Fibroblast of skin of right quadriceps (primary cell): ENCODE measurements at places on chromosomes 1 and 21.

DNA sequence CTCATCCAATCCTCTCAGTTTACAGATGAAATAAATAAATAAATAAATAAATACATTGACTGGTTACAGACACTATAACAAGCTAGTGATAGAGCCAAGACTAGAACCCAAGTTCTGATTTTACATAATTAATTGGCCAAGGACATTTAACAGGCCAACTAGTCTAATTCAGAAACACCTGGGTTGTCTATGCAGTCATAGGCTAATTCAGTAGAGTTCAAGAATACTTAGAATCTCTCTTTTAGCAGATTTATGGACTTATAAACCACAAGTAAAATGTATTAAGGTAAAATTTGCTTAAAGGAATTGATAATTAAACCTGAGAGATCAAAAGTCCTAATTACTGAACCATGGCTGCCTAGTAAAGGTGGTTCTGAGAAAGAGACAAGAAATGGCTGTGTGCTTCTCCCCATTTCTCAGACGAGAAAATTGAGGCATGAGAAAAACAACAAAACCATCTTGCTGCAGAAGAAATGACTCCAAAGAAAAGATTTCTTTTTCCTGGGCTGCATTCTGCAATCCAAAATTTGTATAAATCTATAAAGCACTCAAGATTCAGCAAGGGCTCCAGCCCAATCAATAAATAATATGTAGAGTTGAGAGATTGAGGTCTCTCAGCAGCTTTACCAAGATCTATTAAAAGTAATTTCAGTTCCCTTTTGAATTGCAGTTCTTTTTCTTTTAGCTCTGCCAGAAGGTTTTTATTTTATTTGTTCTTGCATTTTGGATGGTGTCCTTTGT is 98.3 kb downstream of the DUSP10 start:
- no peak for DNase-seq

GRCh38 chr21:44933199-44933917 is 6.5 kb upstream of the SLX9 start:
- no peak for DNase-seq

DNA sequence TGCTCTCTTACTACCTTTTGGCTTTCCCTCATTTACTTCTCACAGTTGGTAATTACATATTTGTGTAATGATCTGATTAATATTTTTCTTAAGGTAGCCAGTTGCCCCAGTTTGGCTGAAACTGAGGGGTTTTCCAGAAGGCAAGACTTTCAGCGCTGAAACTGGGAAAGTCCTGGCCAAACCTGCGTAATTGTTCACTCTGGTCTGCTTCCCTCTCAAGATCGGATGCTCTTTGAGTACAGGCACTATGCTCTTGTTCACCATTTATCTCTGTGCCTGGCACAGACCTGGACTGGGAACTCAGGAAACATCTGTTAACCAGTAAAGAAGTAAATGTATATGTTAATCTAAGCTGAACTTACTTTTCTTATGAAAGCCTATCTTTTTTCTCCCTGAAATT is 209.6 kb upstream of the HOOK1 start:
- DNase-seq = no peak

- no peak for DNase-seq
Measured at GRCh38 chr1:79499541-79499940, 493.0 kb upstream of the ADGRL4 start.

- DNase-seq = peak; percentile 65
Measured at GRCh38 chr1:56617141-56617540, 28.0 kb upstream of the PRKAA2 start.

DNA sequence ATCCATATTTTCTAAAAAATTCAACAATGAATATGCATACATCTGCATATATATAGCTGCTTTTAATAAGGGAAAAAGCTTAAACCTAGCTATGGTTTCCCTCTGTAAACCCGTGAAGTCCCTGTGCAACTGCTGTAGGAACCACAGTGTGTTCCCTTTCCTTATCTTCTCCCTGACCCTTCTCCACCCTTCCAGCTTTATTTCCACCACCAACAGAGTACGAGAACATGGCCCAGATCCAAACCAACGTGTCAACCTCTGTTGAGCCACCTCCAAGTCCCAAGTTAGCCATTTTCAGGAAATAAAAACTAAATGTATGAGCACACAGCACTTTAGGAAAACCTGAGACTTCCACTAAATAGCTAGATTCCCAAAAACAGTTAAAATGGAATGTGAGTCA is 20.3 kb downstream of the SUSD4 start:
- no peak for DNase-seq

DNA sequence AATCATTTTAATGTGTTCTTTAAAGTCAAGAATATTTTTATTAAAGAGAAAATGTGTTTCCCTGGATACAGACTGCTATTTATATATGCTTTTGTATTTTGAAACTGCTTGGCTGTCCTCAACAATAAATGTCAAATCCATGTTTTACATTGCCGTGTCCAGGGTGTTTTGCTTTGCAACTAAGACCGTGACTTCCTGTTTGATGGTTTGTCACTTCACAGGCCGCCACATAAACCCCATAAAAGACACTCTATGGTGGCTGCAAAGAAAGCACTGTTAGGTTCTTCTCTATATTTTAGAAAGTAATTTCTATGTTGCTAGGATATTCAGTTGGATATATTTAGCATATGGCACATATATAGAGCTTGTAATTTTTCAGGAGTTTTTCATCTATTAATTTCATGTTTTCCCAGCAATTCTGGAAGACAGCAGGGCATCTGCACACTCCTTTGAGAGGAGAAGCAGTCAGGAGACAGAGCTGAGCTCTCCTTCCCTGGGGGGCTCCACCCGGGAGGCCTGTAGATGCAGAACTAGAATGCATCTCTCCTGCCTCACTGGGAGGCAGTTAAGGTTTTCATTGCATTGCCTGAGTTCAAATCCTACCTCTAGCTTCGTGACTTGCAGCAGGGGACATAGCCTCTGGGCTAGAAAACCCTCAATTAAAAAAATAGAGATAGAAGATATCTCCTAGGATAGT is 33.1 kb downstream of the PRDM2 start:
- DNase-seq = no peak

GRCh38 chr1:167837326-167837725 is 76.6 kb downstream of the ADCY10 start:
- no peak for DNase-seq

- no peak for DNase-seq
Measured at GRCh38 chr1:36725151-36725550, 242.4 kb upstream of the CSF3R start.

DNA sequence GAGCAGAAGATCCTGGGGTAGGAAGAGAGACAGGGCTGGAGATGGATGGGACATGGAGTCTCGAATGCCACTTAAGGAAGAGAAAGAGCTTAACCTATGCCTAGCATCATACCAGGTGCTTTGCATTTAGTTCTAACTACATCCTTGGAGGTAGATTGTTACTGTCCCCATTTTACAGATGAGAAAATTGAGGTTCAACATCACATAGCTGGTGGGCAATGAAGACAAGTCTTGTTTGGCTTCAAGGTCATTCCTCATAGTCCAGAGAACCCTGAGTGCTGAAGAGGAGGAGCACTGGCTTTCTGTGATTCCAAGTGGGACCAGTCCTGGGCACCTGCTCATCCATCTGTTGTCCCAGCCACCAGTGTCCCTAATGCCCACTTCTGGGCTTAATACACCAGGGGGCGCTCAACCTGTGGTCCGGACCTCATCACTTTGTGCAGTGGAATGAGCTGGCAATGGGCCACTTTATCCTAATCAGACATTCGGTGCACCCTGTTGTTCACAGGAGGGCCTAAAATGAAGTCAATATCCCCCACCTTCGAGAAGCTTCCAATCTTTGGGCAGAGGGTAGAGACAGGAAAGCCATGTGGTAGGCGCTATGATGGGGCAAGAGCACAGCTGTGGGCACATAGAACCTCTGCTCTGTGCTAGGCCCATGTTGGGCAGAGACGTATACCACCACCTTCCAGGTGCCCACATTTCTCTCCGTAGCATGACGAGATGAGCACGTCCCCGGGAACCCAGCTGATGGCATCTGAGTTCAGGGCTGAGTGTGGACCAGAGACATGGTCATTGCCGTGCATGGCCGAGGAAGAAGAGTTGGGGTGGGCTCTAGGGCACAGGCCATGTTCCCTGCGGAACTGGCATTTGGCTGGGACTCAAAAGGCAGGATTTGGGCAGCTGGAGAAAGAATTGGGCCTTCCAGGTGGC is 9.2 kb downstream of the RPS6KA1 start:
- peak; percentile 44 for DNase-seq

GRCh38 chr1:24254783-24255182 is 64.4 kb upstream of the GRHL3 start:
- no peak for DNase-seq

GRCh38 chr1:221032637-221033280 is 153.5 kb downstream of the HLX start:
- peak; percentile 58 for DNase-seq

DNA sequence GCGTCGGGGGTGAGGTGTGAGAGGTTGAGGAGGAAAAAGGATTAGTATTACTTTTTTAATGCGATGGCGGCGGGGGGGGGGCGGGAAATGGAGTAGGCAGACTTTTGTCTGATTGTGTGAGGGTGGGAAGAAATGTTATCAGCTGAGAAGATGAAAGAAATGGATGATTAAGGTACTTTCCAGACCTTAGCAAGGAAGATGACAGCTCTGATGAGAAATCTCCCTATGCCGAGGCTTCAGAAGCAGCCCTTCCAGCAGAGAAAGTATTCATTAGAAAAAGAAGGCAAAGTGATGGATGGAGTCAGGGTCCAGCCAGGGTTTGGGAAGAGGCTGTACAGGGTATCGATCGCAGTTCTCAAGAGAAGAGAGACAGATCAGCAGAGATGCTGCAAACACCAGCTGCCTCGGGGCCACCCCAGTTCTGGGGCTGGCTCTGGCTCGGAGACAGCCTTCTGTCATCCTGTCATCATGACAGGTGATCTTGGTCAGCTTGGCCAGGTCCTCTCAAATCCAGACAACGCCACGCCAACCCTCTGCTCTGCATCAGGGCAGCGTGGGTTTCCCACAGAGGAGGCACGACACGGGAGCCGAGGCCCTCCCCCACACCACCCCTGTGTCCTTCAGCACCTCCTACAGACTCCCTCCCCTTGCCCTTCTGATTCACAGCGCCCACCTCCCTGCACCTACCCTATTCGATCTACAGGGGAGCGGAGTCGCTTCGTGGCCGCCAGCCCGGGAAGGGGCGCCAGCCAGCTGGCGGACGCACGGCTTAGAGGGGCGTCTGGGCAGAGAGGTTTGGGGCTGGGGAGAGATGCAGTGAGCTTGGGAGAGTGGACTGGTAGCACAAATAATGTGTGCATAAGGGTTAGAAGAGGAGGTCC is 674 bp upstream of the ATXN7L2 start:
- no peak for DNase-seq

GRCh38 chr1:41322835-41323234 is 38.4 kb upstream of the FOXO6 start:
- no peak for DNase-seq

GRCh38 chr1:26531651-26532131 is 2.1 kb downstream of the RPS6KA1 start:
- no peak for DNase-seq

GRCh38 chr1:176885751-176886150 is 278.8 kb downstream of the ASTN1 start:
- DNase-seq = peak; percentile 77

DNA sequence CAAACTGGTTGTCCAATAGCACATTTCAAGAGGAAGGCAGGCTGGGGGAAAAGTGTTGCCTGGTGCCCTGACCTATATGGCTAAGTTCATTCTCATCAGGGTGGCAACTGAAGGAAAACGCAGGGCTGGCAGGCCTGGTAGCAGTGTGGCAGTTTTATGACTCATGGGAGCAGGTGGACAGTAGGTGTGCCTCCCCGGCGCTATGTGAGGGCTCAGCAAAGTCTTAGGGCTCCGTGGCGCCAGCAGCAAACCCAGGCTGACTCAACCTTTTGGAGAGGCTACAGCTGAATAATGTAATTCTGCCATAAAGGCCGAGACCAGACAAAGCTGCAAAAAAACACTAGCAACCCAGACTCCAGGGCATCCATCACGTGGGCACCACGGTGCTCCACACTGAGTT is 23.6 kb downstream of the GADD45A start:
- DNase-seq = no peak

DNA sequence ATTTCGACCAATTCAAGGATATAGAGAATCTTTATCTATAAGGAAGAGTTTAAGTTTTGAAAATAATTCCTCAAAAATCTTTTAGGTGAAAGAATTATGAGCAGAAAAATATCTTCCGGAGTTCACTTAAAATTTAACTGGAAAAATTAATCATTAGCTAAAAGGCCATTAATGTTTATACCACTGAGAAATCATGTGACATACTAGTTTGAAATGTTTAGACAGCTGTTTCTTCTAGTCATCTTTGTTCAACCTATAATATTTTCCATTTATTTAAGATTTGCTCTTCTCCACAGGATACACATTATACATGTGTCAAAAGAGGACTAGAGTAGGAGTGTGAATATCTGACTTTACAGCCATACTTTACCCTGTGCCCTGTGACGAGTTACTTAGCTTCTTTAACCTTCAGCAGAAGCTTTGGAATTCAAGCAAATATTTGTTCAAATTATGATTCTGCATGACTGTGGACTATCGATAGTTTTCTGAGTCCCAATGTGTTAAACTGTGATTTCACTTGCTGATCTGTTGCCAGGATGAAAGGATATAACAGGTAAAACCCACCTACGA is 374.8 kb downstream of the BRINP3 start:
- no peak for DNase-seq

DNA sequence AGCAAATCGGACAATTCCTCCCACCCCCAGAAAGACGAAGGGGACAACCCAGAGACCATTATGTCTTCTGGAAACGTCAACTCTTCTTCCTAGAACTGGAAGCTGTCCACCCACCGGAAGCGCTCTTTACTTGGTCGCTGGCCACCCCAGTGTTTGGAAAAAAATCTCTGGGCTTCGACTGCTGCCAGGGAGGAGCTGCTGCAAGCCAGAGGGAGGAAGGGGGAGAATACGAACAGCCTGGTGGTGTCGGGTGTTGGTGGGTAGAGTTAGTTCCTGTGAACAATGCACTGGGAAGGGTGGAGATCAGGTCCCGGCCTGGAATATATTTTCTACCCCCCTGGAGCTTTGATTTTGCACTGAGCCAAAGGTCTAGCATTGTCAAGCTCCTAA is 3.2 kb downstream of the S1PR1 start:
- no peak for DNase-seq

- DNase-seq = no peak
Measured at GRCh38 chr1:77824694-77825093, 45.2 kb downstream of the MIGA1 start.

DNA sequence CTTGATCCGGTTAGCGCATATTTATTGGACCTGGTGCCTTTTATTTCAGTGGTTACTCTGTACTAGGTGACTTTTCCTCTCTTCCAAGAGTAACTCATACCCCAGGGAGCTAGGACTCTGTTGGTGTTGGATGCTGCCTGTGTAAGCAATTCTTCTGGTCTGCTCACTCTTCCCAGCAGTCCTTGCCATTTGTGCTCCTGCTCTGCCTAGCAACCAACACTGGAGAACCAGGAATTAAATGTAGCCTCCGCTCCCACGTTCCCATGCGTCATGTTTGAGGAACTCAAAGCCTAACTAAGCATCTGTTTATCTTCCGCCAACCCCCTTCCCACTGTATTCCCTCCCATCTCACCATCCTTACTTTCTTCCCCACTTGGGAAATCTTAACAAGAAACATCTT is 65.7 kb upstream of the RAVER2 start:
- no peak for DNase-seq
